GM04504 (cell line): ENCODE measurements at places on chromosomes 1 and 21.

- DNase-seq, result no peak
These were observed 15.3 kb upstream of the ZSWIM5 start for GRCh38 chr1:45221716-45222115.

DNA sequence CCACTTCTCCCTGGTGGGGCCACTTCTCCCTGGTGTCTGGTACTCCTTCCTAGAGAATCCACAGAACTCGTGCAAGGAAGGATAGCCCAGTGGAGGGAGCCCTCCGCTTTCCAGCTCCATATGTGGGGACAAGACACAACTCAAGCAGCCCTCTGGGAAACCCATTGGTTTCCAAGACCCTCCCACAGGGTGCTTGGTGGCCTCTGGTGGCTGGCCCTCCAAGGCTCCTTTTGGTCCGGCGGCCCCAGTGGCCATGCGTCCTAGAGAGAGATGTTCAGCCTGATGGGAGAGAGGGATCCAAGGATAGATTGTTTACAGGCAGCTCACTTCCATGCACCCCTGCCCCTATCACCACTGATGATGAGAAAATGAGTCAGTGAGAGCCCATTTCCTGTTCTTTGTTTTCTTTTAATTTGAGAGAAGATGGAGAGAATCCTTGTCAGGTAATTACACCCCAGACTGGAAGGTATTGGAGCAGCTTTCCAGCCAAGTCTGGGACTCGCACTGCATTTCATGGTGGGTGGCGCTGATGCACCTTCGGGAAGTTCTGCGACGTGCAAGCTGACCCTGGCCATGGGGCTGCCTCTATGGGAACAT lies 486.2 kb upstream of the VAMP3 start:
- DNase-seq, result no peak

- DNase-seq, result no peak
These were observed 74.6 kb upstream of the PTGFRN start for GRCh38 chr1:116835161-116835560.

DNA sequence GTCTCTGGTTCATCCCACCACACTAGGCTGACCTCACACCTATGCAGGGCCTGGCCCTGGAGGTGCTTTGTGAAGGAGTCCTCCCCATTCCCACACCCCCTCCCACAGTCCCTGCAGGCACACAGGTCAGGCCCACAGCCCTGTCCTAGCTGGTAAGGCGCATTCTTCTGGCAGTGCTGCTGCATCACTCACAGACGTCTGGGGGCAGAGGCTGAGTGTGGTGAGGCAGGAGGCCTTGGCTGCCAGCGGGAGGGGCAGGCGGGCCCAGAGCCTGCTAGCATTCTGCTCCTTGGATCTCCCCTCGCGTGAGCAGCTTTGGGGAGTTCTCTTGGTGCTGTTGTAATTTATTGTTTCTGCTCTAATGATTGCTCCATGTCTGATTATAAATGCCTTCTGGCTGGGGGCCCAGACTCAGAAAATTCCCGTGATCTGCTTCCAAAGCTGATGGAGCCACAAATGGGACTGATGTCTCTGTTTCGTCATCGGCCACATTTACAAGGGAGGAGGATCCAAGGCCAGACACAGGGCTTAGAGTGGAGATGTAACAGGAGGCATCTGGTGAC lies 62.9 kb downstream of the TRABD2B start:
- DNase-seq, result peak; percentile 19

GRCh38 chr1:182248721-182249120 lies 142.9 kb downstream of the GLUL start:
- DNase-seq, result no peak

DNA sequence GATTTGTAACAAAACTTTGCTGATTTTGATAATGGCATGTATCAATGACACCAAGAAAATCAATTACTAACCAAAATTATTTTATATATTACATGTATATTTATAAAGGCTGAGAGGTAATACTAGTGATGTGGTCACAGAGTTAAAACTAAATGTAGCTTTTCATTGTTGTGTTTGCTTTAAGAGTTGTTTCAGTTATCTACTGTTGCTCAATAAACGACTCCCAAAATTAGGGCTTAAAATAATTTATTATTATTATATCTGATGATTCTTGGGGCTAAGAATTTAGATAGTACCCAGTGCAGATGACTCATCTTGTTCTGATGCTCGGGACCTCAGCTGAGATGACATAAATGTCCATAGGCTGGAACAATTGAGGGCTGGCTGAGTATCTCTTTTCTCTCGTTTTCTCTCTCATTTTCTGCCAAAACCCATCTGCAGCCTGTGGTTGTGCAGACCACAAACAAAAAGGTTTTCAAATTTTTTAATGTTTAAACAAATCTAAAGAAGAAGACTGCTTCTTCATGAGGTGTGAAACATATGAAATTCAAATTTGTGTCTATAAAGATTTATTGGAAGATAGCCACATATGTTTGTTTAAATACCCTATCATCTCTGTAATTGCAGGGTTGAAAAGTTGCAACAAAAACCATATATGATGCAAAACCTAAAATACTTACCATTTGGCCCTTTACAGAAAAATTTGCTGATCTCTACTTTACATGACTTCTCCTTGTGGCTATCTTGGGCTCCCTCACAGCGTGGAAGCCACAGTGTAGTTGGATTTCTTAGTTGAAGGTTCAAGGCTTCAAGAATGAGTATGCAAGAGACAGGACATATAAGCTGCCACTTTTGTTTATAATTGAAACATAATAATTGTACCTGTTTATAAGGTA lies 14.8 kb upstream of the PTPRC start:
- DNase-seq, result peak; percentile 42

- DNase-seq, result no peak
These were observed 186.1 kb downstream of the TRABD2B start for GRCh38 chr1:47810964-47811682.

GRCh38 chr1:145908653-145909052 lies 1.2 kb downstream of the ITGA10 start:
- DNase-seq, result no peak

DNA sequence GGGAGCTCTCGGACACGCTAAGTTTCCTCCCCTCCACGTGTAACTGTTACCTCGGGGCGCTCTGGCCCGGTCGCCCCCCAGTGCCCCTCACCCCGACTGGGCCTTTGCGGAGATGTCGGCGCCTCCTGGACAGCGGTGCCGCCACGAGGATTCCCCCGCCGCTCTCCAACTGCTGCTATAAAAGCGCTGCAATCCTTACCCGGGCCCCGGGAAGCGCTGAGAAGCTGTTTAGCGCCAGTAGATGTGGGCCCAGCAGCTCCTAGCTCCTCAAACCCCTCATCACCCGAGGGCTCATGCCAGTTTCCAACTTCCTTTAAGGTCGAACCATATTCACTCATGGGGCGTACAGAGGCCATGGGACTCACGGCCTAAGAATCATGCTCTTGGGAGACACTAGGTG lies 361 bp upstream of the LMX1A start:
- no peak for DNase-seq

GRCh38 chr1:204198348-204199340 lies 2.4 kb upstream of the KISS1 start:
- DNase-seq, result peak; percentile 42

GRCh38 chr1:76082062-76082461 lies 7.5 kb downstream of the ST6GALNAC3 start:
- no peak for DNase-seq

DNA sequence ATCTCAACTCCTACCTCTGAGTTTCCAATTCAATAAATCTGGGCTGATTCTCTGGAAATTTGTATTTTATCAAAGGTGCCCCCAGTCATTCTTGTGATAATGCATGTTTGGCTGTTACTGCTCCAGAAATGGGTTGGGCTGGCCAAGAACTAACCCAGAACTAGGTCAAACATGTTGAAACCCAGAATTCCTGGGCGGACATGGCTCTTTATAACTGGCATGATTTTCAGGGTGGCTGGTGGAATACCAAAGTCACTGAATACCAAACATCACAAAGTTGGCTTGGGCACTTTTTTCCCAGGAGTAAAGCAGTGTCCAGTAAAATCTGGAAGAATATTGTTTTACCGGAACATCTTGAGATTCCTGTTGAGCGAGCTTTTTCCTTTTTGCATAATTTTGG lies 89.4 kb upstream of the S1PR1 start:
- no peak for DNase-seq

DNA sequence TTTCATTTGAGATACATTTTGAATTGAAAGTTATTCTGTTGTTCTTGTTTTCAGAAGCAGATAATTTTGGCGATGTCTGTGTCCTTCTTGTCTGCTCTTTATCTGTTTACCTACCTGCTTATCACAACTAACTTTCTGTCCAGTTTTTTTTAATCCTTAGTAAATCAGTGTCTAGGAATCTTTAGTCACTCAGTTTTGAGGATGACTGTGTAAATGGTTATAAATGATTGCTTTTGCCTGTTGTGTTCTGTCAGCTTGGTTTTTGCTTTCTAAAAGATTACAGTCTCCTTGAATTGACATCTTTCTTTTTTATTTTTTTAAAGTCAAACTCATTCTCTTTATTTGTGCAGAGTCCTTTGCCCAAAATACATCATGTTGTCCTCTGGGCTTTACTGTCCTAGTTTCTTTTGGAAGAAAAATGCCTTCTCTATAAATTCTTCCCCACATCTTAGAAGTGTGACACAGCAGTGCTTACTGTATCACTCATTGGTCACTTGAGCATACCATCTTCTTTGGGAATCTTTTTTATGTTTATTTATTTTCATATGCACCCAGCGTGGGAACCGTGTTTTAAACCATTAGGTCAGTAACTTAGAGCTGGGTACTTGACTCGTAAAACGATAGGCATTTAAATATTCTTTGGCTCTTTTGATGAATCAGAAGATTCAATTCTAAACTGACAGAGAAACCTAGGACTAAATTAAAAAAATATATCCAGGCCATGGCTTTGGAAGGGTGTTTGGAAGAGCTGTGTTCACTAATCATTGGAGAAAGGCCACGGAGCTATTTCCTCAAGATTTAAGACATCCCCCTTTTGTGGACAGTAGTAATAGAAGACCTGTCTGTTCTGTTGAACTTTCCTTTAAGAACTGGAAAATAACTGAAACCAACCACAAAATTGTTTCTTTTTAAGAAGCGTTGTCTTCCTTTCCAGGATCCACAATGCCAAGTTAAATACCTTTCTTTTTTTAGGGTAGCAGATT lies 20.9 kb downstream of the LAMC1 start:
- peak; percentile 85 for DNase-seq

GRCh38 chr1:88680471-88680870 lies 3.6 kb upstream of the PKN2 start:
- DNase-seq, result no peak

- DNase-seq, result no peak
These were observed 45.8 kb downstream of the SLC25A24 start for GRCh38 chr1:108154314-108154713.

GRCh38 chr1:46479744-46480350 lies 9.8 kb upstream of the DMBX1 start:
- DNase-seq, result no peak

GRCh38 chr1:164728719-164729118 lies 169.7 kb downstream of the PBX1 start:
- no peak for DNase-seq

GRCh38 chr1:199720496-199720895 lies 307.0 kb upstream of the NR5A2 start:
- DNase-seq, result no peak

GRCh38 chr1:156750711-156751450 lies 594 bp downstream of the HDGF start:
- no peak for DNase-seq

GRCh38 chr1:6783221-6783620 lies 2.0 kb upstream of the CAMTA1 start:
- DNase-seq, result no peak

GRCh38 chr1:69290291-69290690 lies 277.4 kb upstream of the LRRC7 start:
- no peak for DNase-seq

- DNase-seq, result no peak
These were observed 51.9 kb downstream of the DHX9 start for GRCh38 chr1:182890927-182891610.

DNA sequence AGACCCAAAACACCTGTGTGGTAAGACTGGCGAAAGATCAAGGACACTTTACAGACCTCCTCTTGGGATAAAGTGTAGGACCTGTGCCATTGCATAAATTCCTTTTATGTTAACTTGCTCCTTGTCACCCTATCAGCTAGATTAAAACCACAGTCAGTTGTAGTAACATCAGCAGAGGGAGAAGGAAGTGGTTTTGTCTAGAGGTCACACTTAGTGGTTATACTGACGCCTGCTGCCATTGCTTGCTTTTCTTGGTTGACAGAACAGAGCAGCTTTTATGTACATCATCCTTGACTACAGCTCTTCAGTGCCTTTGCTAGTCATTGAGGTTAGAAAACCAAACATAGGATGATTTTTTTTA lies 101.4 kb downstream of the PBX1 start:
- no peak for DNase-seq

DNA sequence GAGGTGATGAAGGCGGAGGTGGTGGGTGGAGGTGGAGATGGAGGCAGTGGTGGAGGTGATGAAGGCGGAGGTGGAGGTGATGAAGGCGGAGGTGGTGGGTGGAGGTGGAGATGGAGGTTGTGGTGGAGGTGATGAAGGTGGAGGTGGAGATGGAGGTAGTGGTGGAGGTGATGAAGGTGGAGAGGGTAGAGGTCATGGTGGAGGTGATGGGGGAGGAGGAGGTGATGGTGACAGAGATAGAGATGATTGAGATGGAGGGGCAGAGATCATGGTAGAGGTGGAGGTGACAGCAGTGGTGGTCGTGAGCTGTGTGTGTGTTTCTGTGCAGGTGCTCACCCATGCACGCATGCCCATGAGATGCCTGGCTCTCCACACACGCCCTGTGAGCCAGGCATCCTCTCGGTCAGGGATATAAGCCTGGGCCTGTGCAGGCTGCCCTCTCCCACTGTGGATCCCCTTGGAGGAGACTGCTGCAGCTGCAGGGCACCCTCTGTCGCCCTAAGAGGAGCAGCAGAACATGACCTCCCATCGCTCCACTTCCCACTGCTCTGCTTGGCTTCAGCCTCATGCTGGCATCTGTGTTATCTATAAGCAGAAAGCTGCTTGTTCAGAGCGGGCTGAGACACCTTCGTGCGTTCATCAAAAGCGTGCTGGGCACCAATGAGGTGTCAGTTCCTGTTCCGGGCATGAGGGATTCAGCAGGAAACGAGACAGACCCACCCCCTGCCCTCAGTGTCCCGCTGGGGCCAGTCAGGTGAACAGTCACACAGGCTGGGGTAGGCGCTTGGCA lies 20.5 kb upstream of the NPHP4 start:
- DNase-seq, result no peak

DNA sequence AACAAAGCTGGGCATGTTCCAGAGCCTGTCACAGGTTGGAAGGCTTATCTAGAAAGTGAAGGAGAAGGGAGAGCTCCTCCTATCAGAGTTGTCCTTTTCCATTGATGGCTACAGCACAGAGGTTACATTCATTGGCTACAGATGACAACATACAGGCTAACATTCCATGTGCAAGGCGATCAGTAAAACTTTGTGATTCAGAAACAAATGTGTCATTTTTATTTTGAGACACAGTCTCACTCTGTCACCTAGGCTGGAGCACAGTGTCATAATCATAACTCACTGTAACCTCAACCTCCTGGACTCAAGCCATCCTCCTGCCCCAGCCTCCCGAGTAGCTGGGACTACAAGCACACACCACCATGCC lies 32.6 kb downstream of the TRIM67 start:
- DNase-seq, result no peak
